PC-9 (cell line): ENCODE measurements at places on chromosomes 3 and 15. TPM values are rescaled to one million over a fixed set of nuclear protein-coding genes. Genes with fewer than 3 reads are reported as not detected.

FAM98B gene
- total RNA-seq: 14.6 and 34.7 TPM in 2 replicates

SSUH2 gene
- 1.6 and 6.1 TPM in 2 replicates for total RNA-seq

MYRIP gene
- not detected in 2 replicates for total RNA-seq

CAV3 gene
- total RNA-seq: 0.24 TPM in 1 of 2 replicates, not detected in the other

SAMMSON gene
- total RNA-seq: not detected in 2 replicates

FBXW12 gene
- not detected in 2 replicates for total RNA-seq

CLDN18 gene
- total RNA-seq: not detected in 2 replicates

SPATA12 gene
- total RNA-seq: 0.43 and 0.57 TPM in 2 replicates

CAMK2N2 gene
- 2.2 and 2.6 TPM in 2 replicates for total RNA-seq

TTLL13 gene
- 0.93 and 0.96 TPM in 2 replicates for total RNA-seq

IL5RA gene
- total RNA-seq: not detected in 2 replicates

GRCh38 chr3:47362701-47363100 lies 18.1 kb upstream of the PTPN23 start:
- no peak for DNase-seq

DNA sequence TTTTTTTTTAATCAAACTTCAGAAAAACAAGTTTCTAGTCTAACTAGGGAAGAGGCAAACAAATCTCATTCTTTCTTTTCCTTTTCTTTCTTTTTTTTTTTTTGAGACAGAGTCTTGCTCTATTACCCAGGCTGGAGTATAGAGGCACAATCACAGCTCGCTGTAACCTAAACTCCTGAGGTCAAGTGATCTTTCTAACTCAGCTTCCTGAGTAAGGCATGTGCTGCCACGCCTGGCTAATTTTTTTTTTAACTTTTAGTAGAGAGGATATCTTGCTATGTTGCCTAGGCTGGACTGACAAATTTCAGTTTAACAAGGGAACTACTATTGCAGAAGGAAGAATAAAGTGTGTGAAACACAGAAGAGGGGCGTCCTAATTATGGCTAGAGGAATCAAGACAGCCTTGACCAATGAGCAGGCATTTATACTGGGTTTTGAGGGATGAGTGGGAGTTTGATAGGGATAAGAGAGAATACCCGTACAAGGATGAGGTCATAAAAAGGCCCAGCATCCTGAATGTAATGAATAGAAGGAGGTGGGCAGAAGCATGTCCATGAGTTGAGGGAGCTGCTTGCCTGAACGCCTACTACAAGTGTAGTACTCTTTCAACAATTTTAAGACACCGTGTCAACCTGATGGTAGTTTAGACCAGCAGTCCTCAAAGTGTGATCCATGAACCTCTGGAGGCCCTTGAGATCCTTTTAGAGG lies 6.7 kb upstream of the ZFAND6 start:
- DNase-seq: no peak

GRCh38 chr15:60551147-60551780 lies 72.3 kb upstream of the ICE2 start:
- no peak for DNase-seq

DNA sequence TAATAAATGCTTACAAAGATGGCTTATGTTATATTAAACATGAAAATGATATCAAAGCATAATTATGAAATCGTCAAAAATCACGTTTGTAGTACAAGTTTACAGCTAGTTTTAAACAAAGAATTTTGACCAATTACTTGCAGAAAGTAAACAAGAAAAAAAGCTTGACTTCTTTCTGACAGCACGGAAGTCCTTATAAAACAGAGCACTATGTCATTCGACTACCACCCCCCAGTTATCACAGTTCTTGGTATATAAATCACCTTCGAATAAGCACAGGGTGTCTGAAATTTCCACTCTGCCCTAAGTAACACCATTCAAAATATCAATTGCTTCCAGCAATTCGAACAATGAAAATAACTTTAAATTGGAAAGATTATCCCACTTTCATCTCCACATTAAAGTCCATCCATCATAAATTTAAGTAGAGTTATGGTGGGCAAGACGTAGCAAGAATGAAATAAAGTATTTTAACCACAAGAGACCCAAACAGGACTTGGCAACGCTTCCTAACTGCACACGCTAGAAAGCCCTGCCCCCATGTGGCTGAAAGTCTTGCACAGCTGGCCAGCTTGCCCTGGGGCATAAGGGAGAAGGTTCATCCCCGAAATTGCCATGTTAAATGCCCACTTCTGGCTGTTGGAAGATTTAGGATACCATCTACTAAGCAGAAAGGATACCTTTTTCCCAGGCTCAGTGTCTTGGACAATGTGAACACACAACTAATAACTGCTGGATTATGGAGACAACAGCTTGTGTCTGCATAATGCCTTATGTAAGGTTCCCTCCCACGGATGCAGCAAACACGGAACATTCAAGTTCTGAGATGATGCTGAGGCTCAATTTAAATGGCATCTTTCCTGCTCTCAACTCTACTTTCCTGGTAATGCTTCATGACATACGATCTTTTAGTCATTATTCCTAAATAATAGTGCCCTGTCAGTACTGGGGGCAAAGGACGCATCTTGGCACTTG lies 116.4 kb upstream of the TJP1 start:
- DNase-seq: no peak

DNA sequence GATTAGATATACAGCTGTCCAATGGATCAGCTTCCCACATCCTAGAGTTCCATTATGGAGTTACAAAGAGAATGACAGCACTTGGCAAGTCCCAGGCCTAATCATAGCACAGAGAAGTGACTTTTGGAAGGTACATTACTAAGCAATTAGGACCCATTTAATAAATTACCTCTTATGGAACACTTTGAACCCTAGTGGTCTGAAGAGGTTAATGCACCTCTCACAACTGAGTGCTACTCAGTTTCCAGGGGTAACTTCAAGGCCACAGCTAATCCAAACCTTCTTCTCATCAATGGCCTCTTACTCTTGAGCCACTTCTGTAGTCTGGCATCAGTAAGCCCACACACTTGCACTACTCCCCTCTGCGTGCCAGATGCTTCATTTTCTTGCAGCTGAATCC lies 34.9 kb upstream of the MEIS2 start:
- DNase-seq: no peak

GRCh38 chr3:143220741-143221140 lies 101.2 kb downstream of the CHST2 start:
- no peak for DNase-seq

GRCh38 chr3:159948429-159949144 lies 40.0 kb upstream of the IL12A start:
- no peak for DNase-seq

DNA sequence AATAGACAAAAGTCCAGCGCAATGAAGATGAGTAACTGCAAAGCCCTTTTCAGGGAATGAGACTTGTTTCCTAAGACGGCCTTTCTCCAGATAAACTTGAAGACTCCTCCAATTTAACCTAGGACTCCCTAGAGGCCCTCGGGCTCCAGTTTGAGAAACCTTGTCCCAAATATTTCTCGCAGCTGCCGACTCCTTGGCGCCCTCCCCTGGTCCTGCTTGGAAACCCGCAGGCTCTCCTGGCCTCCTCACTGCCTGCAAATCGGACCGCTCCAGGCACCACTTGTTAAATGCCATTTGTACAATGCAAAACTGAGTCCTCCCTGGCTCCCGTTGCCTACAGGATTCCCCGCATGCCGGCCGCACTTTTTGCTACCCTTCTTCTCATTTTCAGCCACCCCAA lies 36.8 kb downstream of the MUC4 start:
- peak; percentile 75 for DNase-seq

DNA sequence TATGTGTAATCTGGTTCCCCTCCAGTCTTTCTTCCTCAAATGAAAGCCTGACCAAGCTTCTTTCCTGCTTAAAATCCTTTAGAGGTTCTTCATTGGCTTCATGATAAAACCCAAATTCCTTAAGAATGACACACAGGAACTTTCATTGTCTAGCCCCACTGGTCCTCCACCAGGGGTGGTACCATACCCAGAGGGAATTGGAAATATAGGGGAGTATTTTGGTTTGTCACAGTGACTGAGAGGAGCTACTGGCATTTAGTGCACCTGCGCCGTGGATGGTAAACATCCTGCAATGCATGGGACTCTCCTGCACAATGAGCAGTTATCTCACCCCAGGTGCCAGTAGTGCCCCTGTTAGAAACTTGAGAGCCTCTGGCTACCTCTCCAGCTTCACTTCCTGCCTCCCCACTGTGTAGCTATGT lies 10.8 kb downstream of the ZWILCH start:
- DNase-seq: peak; percentile 56

GRCh38 chr15:62067448-62068044 lies 769 bp downstream of the C2CD4A start:
- no peak for DNase-seq

DNA sequence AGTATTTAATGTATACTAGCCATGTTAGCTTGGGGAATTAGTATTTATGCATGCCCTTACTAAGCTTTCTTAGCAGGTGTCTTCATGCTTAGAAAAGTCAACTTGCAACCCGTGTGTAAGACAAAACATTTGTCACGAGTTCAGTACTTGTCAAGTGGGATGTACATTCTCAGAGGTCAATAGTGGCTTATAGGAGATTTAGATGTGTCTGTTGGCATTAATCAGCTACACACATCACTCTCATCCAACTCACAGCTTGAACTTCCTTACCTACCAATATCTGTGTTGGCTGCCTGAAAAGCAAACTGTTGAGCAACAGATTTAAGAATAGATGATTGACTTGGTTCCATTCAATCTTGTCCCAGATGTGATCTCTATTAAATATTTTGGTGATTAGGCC lies 109.5 kb downstream of the ROBO2 start:
- DNase-seq: no peak

- DNase-seq: no peak
Measured at GRCh38 chr15:94252223-94252766, 20.9 kb downstream of the MCTP2 start.

- DNase-seq: no peak
Measured at GRCh38 chr3:57855281-57855680, 99.2 kb downstream of the SLMAP start.

- no peak for DNase-seq
Measured at GRCh38 chr3:75218577-75218976, 445.6 kb upstream of the FRG2C start.

GRCh38 chr3:149080011-149080698 lies 6.2 kb downstream of the HLTF start:
- no peak for DNase-seq

- DNase-seq: no peak
Measured at GRCh38 chr15:58752716-58753115, 3.2 kb upstream of the ADAM10 start.

DNA sequence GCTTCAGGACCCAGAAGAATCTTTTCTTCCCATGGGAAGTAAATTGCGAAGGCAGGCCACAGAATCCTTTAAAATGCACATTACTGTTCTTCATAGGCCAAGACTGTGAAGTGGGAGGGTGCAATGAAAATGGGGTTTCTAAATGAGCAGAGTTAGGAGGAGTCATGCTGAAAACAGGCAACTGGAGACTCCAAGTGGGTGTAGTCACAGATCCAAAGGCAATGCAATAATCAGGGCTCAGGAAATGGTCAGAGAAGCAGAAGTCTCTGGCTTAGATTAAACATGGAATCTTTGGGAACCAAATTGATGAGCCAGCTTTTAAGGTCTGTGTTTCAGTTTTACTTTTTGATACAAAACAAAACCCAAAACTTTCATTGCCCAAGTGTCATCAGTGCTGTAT lies 37.6 kb downstream of the HHLA2 start:
- DNase-seq: no peak

DNA sequence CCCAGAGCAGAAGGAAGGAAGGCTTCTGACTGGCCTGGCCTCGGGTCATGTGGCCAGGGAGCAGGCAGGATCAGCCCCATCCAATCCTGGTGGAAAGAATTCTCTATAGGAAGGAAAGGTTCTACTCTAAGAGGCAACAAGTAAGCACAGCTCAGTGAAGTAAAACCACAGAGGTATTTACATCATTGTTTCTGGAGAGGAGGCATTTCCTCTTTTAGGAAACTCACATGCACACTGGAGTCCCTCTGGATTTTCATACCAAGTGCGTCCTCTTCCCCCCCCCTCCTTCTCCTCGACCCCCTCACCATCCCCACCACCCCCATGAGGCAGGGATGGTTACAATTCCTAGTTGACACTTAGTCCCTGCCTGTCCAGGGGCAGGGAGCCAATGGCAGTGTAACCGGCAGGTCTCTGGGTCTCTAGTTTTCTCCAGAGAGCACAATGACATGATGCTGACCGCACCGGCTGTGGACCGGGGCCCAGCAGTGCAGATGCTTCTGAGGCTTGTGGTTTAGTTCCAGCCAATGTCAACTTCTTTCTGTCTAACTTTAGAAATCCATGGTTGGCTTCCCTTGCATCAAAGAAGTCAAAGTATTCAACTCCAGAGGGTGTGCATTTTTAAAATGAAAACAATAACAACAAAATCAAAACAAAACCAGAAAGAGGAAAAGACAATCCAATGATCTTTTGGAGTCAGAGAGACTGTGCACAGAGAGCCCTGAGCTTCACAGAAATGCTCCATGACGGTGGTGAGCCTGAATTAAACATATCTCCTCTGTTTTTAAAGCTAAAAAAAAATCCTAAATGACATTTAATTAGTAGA lies 230.3 kb upstream of the TLE3 start:
- DNase-seq: peak; percentile 49

GRCh38 chr3:159887911-159888310 lies 100.7 kb upstream of the IL12A start:
- no peak for DNase-seq

- DNase-seq: no peak
Measured at GRCh38 chr15:87618203-87618725, 638.3 kb downstream of the NTRK3 start.

GRCh38 chr15:94770199-94770598 lies 538.8 kb downstream of the MCTP2 start:
- DNase-seq: no peak

- no peak for DNase-seq
Measured at GRCh38 chr15:68301301-68301700, 23.8 kb downstream of the FEM1B start.

- no peak for DNase-seq
Measured at GRCh38 chr3:14064910-14065309, 59.8 kb downstream of the CHCHD4 start.

DNA sequence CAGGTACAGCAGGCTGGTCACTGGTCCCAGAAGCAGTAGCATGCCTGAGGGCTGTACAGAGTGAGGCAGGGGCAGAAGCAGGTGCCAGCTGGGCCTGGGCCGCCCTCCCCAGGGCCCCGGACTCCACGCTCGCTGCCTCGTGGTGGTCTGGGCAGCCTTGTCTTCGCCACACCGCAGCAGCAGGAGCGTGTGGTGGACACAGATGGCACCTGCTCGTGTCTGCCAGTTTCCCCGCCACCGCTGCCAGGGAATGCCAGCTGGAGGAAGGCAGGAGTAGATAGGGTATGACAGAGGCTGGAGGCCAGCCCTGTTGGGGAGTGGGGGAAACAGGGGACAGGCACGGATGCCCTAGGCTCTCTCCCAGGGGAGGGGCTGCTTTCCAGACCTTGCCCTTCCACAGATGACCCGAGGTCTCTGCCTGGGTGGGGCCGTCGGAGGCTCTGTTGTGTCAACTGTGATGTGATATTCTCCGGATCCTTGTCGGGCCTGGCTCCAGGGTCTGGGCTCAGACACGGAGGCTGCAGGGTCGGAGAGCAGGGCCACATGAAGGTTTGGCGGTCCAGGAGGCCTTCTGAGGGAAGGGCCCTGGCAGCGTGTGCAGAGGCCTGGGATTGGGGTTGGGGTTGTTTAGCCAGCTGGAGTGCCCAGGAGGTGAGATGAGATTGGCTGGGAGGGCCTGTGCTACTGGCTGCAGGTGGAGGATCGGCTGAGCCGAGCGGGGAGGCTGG lies 33.6 kb downstream of the GOLGA6L10 start:
- DNase-seq: no peak
